ENCODE measurements at places on chromosomes 4 and X.

- no peaks in the 10 kb centered on the region for H3K4me1 ChIP-seq
- no peak overlapping the region for H3K4me3 ChIP-seq
- no peaks in the 10 kb centered on the region for H3K36me3 ChIP-seq
- no peaks in the 10 kb centered on the region for H3K27me3 ChIP-seq
- H3K27ac ChIP-seq: no peak overlapping the region
- DNase-seq: no peak
Observed at GRCh38 chr4:184275766-184276165, 58.1 kb upstream of the ENPP6 start.

DNA sequence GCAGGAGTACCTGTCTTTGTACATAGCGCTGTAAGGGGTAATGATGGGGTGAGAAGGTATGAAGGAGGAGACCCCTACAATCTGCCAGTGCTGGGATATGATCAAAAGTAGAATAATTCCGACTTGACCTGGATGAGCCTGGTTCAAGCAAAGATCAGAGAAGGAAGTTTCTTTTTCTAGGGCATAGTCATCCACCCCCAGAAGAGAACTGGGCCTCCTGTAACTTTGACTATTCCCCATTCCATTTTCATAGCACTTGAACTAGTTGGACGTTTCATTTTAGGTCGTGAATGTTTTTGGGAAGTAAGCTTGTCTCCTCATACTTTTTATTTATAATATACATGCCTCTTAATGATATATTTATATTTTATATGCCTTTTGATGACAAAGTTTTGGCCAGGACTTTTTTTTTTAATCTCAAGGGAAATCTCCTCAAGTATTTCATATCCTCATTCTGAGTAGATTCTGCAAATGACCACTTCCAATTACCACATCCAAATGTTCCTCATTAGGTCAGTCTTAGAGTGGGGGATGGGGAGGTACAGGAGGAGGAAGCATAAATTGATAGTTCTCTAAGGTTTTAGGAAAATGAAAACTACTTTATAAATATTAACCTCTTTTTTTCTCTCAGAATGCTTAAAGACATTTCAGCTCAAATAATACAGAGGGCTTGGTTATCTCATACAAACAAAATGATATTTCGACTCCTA lies 3.5 kb downstream of the CXorf58 start:
- no peak for DNase-seq
- no peaks in the 10 kb centered on the region for H3K36me3 ChIP-seq
- no peak overlapping the region for H3K4me3 ChIP-seq
- no peak overlapping the region for H3K27ac ChIP-seq

- DNase-seq: no peak
- no peaks in the 10 kb centered on the region for H3K36me3 ChIP-seq
- peaks cover 42% of the 10 kb centered on the region for H3K27me3 ChIP-seq
- H3K4me1 ChIP-seq: no peaks in the 10 kb centered on the region
Observed at GRCh38 chrX:138748480-138748879, 37.0 kb upstream of the FGF13 start.

DNA sequence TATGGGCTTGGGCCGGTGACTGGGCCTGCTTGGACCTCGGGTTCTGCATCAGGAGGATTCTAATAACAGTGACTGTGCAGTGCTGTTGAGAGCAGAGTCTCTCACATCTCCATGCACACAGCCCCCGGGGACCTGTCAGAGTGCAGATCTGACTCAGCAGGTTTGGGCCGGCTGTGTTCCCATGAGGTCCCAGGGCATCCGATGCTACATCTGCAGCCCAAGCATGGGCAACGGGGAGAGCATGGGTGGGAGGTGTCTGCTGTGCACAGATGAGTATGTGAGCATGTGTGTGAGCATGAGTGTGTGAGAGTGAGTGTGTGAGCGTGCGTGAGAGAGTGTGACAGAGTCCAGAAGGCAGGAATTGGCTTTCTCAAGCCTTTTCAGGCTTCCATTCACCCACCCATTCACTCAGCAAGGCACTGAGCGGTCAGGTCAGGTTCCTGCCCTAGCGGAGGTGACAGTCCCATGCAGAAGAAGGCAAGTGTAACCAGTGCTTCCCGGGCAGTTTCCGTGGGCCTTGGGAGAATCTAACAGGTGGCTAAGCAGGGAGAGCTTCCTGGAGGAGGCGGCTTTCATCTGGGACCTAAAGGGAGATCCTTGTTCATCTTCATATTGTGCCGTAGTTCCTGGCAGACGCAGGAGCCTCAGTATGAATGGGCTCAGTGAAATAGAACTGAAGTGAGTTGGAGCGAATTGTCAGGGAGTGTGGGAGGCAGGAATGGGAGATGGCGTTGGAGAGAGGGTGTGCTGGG lies 62.6 kb downstream of the SORCS2 start:
- H3K27ac ChIP-seq: no peak overlapping the region
- H3K27me3 ChIP-seq: peaks cover 6% of the 10 kb centered on the region
- no peak overlapping the region for H3K4me3 ChIP-seq
- H3K36me3 ChIP-seq: no peaks in the 10 kb centered on the region

- H3K27ac ChIP-seq: no peak overlapping the region
- H3K27me3 ChIP-seq: no peaks in the 10 kb centered on the region
- H3K36me3 ChIP-seq: no peaks in the 10 kb centered on the region
Observed at GRCh38 chr4:185115827-185116232, 27.2 kb upstream of the SLC25A4 start.

DNA sequence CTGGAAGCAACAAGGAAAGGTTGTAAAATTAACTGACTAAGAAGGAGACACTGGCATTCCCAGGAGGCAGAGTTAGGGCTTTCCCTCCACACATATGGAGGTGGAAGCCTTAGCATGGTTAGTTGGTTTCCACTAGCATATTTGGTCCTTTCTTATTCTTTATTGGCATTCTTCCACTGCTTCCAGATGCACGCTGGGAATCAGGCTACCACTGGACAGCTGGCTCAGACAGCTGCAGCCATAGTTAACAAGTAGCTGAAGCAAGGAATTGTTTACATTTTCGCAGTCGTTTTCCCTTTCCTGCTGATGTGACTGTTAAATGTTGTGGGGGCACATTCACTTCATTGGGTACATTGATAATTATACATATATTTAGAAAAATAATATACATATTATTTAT lies 169.2 kb downstream of the GRIA2 start:
- no peak for DNase-seq
- H3K27me3 ChIP-seq: no peaks in the 10 kb centered on the region
- no peak overlapping the region for H3K27ac ChIP-seq
- no peak overlapping the region for H3K4me3 ChIP-seq

DNA sequence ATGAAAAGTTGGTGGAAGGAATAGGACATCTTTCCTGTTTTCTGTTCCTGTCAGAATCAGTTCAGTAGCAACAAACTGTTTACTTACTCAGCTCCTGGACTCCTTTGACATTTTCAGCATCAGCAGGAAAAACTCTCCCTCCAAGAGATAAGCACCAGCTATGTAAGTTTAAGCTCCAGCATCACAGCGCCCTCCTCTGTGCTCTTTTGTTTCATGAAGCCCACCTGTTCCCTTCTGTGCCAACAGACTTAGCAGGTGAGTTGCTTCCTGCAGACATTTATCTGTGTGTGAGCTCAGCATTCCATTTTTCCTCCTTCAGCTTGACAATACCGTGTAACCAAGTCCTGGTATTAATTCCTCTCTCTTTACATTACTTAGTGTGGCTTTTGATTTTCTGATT lies 644.1 kb upstream of the AGA start:
- H3K4me1 ChIP-seq: no peaks in the 10 kb centered on the region
- DNase-seq: no peak
- no peaks in the 10 kb centered on the region for H3K27me3 ChIP-seq
- no peaks in the 10 kb centered on the region for H3K36me3 ChIP-seq
- no peak overlapping the region for H3K27ac ChIP-seq

GRCh38 chrX:2837961-2838360 lies 9.2 kb downstream of the GYG2 start:
- DNase-seq: no peak
- H3K4me1 ChIP-seq: no peaks in the 10 kb centered on the region
- H3K4me3 ChIP-seq: no peak overlapping the region
- no peaks in the 10 kb centered on the region for H3K36me3 ChIP-seq
- H3K27me3 ChIP-seq: no peaks in the 10 kb centered on the region

- no peak for DNase-seq
- H3K4me3 ChIP-seq: no peak overlapping the region
- no peaks in the 10 kb centered on the region for H3K4me1 ChIP-seq
Observed at GRCh38 chr4:52728691-52729240, 22.5 kb downstream of the ERVMER34-1 start.

Data from breast epithelium (tissue), 4 donors.